ENCODE measurements at places on chromosomes 7 and 10. TPM values are rescaled to one million over a fixed set of nuclear protein-coding genes. Genes with fewer than 3 reads are reported as not detected.
A peak's percentile ranks its signal among the peaks of the same experiment; 100 is the strongest.

DNA sequence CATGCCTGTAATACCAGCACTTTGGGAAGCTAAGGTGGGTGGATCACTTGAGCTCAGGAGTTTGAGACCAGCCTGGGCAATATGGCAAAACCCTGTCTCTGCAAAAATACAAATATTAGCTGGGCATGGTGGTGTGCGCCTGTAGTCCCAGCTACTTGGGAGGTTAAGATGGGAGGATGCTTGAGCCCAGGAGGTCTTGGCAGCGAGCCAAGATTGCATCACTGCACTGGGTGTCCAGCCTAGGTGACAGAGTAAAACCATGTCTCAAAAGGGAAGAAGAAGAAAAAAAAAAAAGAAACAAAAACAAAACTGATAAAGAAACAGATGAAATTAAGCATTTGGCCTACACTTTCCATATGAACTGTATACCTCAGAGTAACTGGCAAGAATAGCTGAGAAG, 319.2 kb downstream of the PARD3 start:
- H3K27ac ChIP-seq, result no peak overlapping the region
- DNase-seq, result no peak
- no peaks in the 10 kb centered on the region for H3K36me3 ChIP-seq
- no peaks in the 10 kb centered on the region for H3K4me1 ChIP-seq
- no peaks in the 10 kb centered on the region for H3K27me3 ChIP-seq

GRCh38 chr10:76492026-76492425, 1060.6 kb downstream of the LRMDA start:
- DNase-seq, result no peak
- no peak overlapping the region for H3K27ac ChIP-seq
- no peaks in the 10 kb centered on the region for H3K4me1 ChIP-seq
- H3K4me3 ChIP-seq, result no peak overlapping the region

The SPDYE2B gene
- total RNA-seq, result not detected

The FAM25C gene
- total RNA-seq, result not detected

The GRM3 gene
- not detected for total RNA-seq

The SUN3 gene
- not detected for total RNA-seq

GRCh38 chr7:105389088-105389650, 448 bp upstream of the SRPK2 start:
- H3K4me3 ChIP-seq, result peak overlapping the region; percentile 96
- H3K27me3 ChIP-seq, result no peaks in the 10 kb centered on the region
- no peak for DNase-seq
- H3K36me3 ChIP-seq, result no peaks in the 10 kb centered on the region
- H3K4me1 ChIP-seq, result no peaks in the 10 kb centered on the region

DNA sequence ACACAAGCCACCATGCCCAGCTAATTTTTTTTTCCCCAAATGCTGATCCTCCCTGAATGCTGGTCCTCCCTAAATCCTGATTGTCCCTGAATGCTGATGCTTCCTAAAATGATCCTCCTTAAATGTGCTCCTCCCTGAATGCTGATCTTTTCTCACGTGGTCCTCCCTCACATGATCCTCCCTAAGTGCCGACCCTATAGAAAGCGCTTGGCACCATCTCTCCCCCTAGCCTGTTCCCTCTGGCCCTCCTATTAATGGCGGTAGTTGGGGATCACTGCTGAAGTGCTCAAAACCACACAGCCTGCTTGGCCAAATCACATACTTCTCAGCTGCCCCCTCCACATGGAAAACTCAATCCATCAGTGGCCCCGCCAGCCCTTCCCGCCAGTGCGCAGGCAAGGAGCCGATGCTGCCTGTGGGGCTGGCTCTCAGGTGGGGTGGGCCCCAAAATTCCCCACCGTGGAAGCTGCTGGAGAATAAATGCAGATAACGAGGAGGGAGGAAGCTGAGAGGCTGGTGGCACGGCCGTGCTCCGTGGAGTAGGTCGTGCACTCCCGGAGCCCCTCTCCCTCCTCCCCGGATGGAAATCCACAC, 42.9 kb downstream of the COL26A1 start:
- DNase-seq, result no peak
- no peak overlapping the region for H3K27ac ChIP-seq
- H3K27me3 ChIP-seq, result no peaks in the 10 kb centered on the region
- H3K4me1 ChIP-seq, result no peaks in the 10 kb centered on the region

The NEUROG3 gene
- total RNA-seq, result not detected

- H3K4me1 ChIP-seq, result no peaks in the 10 kb centered on the region
- no peak overlapping the region for H3K4me3 ChIP-seq
- no peak overlapping the region for H3K27ac ChIP-seq
- no peaks in the 10 kb centered on the region for H3K36me3 ChIP-seq
- DNase-seq, result no peak
These were observed 143.3 kb downstream of the DGKI start for GRCh38 chr7:137703291-137704010.

The AKR1C2 gene
- total RNA-seq, result 25.9 TPM

GRCh38 chr10:131477457-131478121, 166.1 kb upstream of the TCERG1L start:
- H3K36me3 ChIP-seq, result no peaks in the 10 kb centered on the region
- peaks cover 36% of the 10 kb centered on the region for H3K27me3 ChIP-seq
- DNase-seq, result no peak
- no peaks in the 10 kb centered on the region for H3K4me1 ChIP-seq
- no peak overlapping the region for H3K4me3 ChIP-seq

GRCh38 chr10:106450966-106451365, 713.5 kb downstream of the SORCS1 start:
- no peaks in the 10 kb centered on the region for H3K4me1 ChIP-seq
- no peak overlapping the region for H3K27ac ChIP-seq
- no peaks in the 10 kb centered on the region for H3K27me3 ChIP-seq
- H3K36me3 ChIP-seq, result no peaks in the 10 kb centered on the region
- no peak for DNase-seq

DNA sequence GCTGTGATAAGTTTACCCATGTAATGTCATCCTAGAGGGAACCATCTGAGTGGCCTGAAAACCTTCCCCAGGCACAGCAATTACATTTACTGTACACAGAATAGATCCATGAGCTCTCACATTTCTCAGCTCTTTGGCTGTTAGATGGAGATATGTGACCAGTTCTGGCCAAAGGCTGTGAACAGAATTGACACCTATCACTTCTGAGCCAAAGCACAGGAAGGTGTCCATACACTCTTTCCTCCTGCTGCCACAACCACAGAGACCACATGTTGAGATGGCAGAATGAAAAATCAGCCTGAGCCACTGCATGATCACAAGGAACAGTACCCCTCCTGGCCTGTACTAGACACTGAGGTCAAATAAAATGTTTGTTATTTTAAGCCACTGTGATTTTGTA, 44.3 kb upstream of the ATOH7 start:
- no peak for DNase-seq
- no peaks in the 10 kb centered on the region for H3K4me1 ChIP-seq
- no peak overlapping the region for H3K4me3 ChIP-seq

The ADARB2 gene
- total RNA-seq, result 0.32 TPM

DNA sequence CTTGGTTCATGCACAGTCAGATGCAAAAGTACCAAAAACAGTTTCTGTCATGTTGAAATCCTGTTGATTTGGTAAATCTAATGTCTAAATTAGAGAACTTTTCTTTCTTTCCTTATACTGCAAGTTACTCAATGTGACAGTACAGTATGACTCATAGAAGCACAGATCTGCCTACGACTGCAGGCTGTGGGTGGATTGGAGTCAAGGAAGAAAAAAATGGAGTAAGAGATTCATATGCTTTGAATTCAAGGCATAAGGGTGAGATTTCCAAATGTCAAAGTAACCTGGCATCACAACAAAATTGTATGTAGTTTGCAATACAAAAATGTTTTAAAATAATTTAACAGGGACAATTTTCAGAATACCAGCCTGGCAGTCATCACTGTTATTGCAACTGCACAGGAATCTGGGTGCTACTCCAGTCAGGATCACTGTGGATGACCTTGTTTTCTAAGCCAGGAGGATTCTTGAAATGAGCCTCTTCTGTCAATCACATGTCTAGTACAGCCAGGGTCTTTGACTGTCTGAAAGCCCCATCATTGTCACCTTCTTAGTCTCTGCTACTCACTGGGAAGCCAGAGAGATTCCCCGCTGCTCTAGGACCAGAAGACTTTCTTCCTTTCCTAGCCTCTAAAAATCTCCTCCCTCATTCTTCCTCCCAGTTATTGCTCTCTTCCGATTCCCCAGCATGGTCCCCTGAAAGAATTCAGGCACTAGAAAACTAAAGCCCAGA, 83.6 kb downstream of the CD36 start:
- H3K4me3 ChIP-seq, result no peak overlapping the region
- no peaks in the 10 kb centered on the region for H3K36me3 ChIP-seq

DNA sequence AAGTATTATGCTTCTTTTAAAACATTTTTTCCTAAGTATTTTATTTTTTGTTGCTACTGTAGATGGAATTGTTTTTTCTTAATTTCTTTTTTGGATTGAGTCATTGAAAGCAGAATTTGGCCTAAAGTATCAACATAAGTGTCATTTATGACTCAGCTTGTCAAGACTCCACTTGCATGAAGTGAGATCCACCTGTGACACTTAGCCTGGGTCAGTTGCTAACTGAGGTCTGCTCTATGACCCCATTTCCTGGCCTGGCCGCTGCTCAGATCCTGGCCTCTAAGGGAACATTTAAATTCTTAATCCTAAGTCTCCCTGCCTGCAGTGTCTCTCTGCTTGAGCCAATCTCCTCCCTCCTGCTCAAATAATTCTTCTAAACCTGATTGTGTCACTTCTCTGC, 35.5 kb downstream of the TMEM270 start:
- H3K27me3 ChIP-seq, result no peaks in the 10 kb centered on the region
- DNase-seq, result no peak
- H3K4me3 ChIP-seq, result no peak overlapping the region
- H3K36me3 ChIP-seq, result no peaks in the 10 kb centered on the region
- peak overlapping the region; percentile 0 for H3K27ac ChIP-seq

DNA sequence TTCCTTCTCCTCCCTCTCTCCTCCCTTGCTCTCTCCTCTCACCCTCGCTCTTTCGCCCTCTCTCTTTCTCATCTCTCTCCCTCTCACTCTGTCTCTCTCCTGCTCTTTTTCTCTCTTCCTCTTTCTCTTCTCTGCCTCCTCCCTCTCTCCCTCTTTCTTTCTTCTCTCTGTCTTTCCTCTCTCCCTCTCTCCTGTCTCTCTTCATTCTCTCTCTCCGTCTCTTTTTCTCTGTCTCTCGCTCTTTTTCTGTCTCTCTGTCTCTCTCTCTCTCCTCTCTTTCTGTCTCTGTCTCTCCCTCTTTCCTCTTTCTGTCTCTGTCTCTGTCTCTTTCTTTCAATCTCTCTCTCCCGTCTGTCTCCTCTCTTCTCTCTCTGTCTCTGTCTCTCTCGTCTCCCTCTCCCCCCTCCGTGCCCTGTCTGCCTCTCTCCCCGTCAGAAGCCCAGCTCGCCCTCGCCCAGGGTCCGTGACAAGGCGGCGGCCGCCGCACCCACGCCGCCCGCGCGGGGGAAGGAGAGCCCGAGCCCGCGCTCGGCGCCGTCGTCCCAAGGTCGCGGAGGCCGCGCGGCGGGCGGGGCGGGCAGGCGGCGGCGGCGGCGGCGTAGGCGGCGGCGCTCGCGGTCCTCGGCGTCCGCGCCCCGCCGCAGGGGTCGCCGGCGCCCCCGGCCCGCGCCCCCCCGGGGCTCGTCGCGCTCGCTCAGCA, 21.3 kb upstream of the HSPB1 start:
- H3K4me1 ChIP-seq, result no peaks in the 10 kb centered on the region
- no peaks in the 10 kb centered on the region for H3K36me3 ChIP-seq
- peak overlapping the region; percentile 68 for H3K4me3 ChIP-seq
- no peaks in the 10 kb centered on the region for H3K27me3 ChIP-seq
- peak overlapping the region; percentile 43 for H3K27ac ChIP-seq

The CARD11 gene
- total RNA-seq, result 2.0 TPM

DNA sequence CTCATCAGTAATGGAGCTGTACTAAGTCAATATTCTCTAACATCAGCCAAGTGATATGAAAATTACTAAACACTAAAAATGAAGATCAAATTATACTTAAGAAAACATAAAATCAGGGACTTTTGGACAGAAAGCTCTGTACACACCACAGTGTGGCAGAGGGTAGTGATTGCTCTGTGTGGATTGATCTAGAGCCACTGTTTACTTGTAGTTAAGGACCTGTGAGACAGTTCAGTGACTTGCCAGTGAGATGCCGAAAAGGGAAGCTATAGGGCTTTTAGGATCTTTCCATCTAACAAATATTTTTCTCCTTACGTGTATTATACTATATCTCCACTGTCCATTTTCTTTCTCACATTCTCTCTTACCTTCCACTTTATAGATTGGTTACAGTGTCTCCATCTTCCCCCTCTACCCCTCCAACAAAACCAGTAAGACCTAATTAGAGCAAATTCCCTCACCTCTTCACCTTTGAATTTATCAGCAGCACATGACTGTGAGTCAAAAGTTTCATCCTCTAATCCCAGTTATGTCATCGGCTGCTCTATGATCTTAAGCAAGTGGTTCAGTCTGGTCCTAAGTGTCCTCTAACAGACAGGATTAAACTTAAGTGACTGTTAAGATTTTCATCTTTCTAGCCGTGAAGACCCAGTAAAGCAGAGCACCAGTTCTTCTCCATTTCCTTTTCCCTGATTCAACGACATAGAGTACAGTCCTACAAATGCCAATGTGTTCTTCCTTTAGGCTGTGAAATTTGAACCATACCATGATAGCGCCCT, 6.9 kb downstream of the PIK3CG start:
- no peak for DNase-seq
- no peak overlapping the region for H3K4me3 ChIP-seq
- H3K4me1 ChIP-seq, result no peaks in the 10 kb centered on the region
- H3K27ac ChIP-seq, result no peak overlapping the region

The MEOX2 gene
- total RNA-seq, result 19.7 TPM

GRCh38 chr7:54701982-54702381, 57.0 kb downstream of the SEC61G start:
- no peaks in the 10 kb centered on the region for H3K4me1 ChIP-seq
- no peak overlapping the region for H3K4me3 ChIP-seq
- no peaks in the 10 kb centered on the region for H3K36me3 ChIP-seq

The OPALIN gene
- not detected for total RNA-seq

- H3K36me3 ChIP-seq, result no peaks in the 10 kb centered on the region
- DNase-seq, result no peak
- H3K27me3 ChIP-seq, result no peaks in the 10 kb centered on the region
- no peak overlapping the region for H3K27ac ChIP-seq
- no peaks in the 10 kb centered on the region for H3K4me1 ChIP-seq
These were observed 31.1 kb upstream of the ADD3 start for GRCh38 chr10:109976681-109977080.

GRCh38 chr7:80552031-80552694, 40.3 kb upstream of the GNAT3 start:
- no peak for DNase-seq
- H3K4me3 ChIP-seq, result no peak overlapping the region
- no peaks in the 10 kb centered on the region for H3K4me1 ChIP-seq
- peak overlapping the region; percentile 66 for H3K27ac ChIP-seq
- H3K36me3 ChIP-seq, result no peaks in the 10 kb centered on the region
- no peaks in the 10 kb centered on the region for H3K27me3 ChIP-seq

DNA sequence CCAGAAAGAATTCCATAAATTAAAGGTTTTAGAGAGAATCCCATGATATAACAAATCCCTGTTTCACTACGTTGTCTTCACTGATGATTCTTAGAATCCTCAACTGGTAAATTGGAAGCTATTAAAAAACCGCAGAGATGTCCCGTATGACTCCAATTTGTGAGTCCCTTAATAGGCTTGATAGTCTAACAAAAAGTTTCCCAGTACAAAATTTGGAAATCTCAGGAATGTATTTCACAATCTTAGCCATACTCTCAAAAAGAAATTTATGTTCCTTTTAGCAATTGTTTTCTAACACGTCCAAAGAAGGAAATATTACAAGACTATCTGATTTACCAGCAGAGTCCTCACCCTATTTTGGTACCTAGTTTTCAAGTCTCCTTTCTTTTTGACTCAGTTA, 2.5 kb downstream of the TES start:
- no peaks in the 10 kb centered on the region for H3K27me3 ChIP-seq
- peak overlapping the region; percentile 99 for H3K27ac ChIP-seq
- peak overlapping the region; percentile 84 for H3K4me3 ChIP-seq
- no peak for DNase-seq
- peaks cover 7% of the 10 kb centered on the region for H3K4me1 ChIP-seq

The A1CF gene
- total RNA-seq, result not detected
